ENCODE measurements at places on chromosomes 16 and 17.

GRCh38 chr16:87342978-87343752 lies 26.0 kb upstream of the C16orf95 start:
- no peak for DNase-seq

DNA sequence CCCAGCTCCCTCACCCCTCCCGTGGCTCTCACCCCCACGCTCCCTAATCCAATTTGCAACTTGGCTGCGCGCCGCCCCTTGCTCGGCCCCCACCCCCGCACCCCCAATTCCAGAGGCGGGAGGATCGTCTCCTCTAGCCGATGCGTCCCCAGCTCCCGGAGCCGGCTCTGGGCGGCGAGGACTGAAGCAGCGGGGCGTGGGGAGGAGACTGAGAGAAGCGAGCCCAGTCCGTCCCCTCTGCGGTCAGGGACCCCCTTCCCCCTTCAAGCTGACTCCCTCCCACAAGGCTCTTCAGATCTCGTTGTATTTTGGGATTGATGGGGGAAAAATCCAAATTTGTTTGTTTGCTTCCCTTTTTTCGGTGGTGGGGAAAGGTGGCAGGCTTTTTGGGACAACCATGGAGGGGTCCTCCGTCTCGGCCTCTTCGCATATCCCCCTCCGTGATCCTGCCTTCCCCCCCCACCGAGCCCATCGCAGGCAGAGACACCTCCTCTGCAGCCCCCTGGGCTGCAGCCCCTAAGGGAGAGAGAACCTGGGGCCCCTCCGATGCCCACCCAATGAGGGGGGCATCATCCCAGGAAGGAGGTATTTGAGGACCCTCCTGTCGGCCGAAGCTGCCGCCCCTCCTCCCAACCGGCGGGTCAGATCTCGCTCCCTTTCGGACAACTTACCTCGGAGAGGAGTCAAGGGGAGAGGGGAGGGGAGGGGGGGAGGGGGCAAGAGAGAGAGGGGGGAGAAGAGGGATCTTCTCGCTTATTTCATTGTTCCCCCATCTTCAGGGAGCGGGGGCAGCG lies 466 bp downstream of the NEUROD2 start:
- DNase-seq = peak; percentile 46

DNA sequence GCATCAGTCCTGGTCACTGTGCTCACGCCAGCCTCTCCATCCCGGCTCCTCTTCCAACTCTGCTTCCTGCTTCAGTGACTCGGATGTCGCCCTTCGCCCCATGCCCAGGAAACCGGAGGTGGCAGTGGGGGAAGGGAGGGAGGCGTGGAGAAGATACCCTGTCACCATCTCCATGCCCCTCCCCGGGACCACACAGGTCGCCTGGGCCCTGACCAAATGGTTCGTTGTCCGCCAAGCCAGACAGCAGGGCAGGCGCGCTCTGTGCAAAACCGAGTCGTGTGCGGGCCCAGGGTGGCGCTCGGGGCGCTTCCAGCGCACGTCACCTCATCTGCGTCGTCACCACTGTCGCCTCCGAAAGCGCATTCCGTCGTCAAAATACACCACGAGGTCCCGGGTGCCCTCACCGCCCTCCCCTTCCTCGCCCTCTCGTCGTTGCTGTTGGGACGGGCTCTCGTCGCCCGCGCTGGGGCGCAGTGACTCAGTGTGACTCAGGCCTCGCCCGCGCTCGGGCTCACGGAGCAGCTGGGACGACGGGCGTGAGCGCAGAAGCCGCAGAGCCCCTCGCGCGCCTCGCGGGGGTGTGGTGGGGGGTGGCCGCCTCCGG lies 39.2 kb downstream of the ZNF778 start:
- DNase-seq = peak; percentile 27

DNA sequence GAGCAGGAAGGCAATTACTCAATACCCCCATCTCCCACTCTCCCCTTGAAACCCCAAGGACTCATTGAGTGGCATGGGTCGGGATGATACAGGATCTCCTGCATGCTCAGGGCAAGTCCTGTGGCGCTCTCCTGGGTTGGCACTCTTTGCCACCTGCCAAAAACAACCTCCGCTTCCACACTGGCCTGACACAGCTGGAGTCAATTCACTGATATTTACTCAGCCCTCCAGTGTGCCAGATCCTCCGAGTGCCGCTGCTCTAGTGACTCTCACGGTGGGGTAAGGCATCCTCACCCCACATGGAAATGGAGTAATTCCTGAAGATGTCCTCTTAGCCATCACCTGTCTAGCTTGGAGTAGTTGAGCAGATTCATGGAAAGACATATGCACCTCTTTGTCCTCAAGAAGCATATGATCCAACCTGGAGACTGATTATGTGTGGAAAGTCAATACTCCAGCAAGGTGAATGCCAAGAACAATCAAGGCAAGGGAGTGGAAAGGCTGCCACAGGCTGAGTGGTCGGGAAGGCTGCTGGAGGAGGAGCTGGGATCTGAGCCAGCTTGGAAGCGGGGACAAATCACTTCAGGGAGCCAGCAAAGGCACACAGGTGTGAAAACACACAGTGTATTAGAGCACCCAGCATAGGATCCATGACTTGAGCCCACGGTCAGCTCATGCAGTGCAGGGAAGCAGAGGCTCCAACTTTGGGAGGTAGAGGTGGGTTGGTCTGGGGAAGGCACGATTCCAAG lies 12.6 kb upstream of the GOSR2 start:
- no peak for DNase-seq

DNA sequence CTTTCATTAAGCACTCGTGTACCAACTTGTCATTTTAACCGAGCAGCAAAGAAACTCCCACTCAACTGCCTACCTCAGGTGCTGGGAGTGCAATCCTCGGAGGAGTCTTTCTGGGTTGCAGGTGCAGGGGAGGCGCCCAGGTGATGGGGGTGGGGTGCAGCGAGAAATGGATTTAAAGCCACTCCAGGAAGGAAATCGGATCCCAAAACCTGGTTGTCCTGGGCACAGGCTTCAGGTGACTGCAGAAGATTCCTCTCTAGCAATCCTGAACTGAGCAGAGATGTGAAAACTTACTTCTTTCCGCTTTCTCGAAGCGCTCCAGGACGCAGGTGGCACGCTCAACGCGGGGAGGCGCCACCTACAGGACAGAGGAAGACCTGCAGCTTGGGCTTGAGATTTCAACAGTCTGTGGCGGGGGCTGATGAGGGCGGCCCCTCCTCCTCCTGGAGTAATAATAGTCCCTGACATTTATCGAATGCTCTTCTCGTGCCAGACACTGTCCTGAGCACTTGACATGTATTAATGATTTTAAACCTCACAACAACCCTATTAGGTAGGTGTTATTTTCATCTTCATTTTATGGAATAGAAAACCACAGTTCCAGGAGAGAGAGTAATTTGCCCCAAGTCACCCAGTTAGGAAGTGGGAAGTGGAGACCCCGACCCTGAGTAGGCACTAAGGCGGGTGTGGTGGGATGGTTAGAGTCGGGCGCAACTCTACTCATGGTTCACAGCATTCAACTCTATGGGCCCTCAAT lies 27.2 kb upstream of the SKAP1 start:
- DNase-seq = peak; percentile 68

- DNase-seq = no peak
Observed at GRCh38 chr17:61235001-61235826, 164.4 kb upstream of the TBX2 start.

DNA sequence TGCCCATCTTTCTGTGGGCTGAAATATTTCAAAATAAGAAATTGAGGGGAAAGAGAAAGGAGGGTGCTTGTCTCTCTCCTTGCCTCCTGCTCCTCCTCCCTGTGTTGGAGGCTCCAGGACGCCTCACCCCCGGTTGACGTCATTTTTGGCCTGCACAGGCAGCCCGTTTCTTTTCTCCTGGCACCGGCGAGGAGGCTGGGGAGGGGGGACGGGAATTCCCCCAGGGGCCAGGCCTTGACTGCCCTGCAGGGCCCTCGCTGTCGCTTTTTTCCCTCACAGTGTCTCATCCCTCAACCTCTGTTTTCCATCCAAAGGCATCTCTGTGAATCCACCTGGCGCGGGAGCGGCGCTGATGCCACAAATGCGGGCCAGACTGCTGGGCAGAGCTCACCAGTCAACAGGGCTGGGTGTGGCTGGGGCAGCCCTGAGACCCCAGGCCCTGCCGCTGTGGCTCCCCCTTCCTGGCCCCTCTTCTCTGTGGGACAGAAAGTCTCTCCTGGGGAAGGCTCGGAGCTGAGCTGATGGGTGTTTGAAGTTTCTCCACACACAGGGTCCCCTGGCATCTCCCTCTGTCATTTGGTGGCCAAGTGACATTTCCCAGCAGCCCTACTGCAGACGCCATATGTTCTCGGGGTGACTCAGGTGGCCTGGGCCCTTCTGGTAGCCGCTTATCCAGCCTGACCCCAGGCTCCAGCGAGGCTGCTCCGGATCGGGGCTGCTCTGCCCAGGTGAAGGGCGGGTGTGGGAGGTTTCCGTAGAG lies 16.0 kb downstream of the CENPX start:
- DNase-seq = no peak

Measured in NCI-H82 (cell line).